AG09319 (cell line): ENCODE measurements at places on chromosomes 6 and 20.
A peak's percentile ranks its signal among the peaks of the same experiment; 100 is the strongest.

DNA sequence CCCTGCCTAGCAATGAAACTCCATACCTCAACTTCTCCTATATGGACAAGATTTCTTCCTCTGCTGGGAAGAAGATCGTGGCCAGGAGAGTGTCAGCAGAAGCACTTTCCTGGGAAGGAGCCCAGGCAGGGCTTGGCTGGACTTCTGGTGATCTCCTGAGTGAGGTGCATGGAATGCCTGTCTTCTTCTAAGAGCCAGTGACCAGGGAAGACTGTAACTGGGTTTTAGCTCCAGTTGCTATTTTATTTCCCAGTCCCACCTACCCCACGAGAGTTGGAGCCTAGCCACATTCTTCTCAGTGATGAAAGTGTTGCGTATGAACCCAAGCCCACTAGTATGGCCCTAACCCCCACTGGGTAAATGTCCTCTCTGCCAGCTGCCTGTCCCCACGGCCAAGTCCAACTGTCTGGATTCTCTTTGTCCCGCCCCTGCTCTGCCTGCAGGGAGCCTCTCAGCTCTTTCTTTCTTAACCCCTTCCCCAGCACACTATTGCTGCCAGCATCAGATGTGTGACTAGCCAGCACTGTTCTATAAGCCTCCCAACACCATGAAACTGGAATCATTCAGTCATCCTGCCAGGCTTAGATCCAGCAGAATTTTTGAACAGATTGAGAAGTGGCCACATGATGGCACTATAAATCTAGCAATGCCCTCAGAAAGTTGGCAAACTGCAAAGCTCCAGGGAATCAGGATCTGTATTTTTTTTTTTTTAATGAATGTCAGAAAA is 69.8 kb upstream of the FAM184A start:
- DNase-seq = peak; percentile 70

GRCh38 chr20:18567739-18568091 is 483 bp downstream of the SMIM26 start:
- no peak for DNase-seq

GRCh38 chr6:44224965-44225305 is 1.5 kb downstream of the SLC29A1 start:
- DNase-seq = no peak

- DNase-seq = no peak
Measured at GRCh38 chr20:50690650-50691572, at the start of gene RIPOR3. RIPOR3 (minus strand) TSS chr20:50691542; CDS start chr20:50691128, 414 bp downstream.

DNA sequence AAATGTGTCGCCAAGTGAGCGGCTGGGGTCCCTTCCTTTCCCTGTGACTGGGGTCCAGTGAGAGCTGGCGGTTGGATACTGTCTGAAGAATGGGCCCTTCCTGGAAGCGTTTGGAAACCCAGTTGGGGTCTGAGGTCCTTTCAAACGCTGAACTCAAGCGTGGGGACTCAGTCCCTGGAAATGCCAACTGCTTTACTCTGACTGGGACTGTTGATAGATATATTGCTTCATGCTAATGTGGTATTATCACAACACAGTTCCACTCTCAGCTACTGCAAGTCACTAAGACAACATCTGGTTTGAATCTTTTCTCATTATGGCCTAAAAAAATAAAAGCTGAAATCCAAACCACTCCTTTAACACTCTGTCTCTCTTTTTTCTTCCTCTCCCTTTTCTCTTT is 23.7 kb upstream of the PSMF1 start:
- peak; percentile 4 for DNase-seq

DNA sequence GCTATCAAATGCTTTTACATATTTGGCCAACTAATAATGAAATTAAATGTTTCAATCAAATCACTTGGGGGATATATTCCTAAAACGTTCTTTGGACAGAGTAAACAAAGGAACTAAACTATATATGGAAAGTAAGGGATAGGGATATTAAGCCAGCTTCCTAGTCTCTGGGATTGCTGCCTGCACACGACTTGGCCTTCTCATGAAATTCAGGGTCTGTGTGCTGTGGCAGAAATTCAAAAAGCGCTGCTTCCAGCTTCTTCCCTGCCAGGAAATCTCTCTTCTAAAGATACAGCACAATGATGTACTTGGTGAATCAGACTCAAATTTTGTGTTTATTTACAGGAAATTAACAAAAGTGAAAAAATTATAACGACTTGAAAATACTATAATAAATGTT is 206.3 kb upstream of the RAB32 start:
- no peak for DNase-seq

- DNase-seq = no peak
Measured at GRCh38 chr20:59016795-59017492, 2.3 kb upstream of the TUBB1 start.

DNA sequence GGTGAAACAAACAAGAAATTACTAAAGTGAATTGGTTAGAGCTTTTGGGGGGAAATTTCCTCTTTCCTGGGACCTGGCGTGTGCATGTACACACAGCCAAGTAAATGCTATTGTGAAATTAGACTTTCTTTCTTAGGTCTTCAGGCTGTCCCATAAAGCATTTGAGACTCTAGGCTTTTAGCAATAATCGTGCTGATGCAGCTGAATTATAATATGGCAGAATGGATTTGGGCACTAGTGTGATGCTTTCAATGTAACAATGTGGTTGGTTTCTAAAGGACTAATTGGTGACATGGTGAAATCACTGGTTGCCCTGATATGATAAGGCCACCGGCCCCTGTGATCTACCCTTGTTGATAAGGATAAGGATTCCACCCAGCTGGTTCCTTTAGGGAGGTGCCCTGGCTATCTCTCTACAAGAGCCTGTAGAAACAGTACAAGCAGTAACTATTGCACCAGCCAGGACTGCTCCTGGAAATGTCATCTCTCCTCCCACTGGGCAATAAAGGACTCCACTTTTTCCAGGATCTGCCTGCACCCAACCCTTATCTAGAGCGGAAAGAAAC is 164.1 kb downstream of the TFAP2A start:
- DNase-seq = no peak

- DNase-seq = no peak
Measured at GRCh38 chr6:130797061-130797460, 30.1 kb upstream of the SMLR1 start.

- DNase-seq = no peak
Measured at GRCh38 chr6:21912151-21912832, 318.7 kb downstream of the SOX4 start.

DNA sequence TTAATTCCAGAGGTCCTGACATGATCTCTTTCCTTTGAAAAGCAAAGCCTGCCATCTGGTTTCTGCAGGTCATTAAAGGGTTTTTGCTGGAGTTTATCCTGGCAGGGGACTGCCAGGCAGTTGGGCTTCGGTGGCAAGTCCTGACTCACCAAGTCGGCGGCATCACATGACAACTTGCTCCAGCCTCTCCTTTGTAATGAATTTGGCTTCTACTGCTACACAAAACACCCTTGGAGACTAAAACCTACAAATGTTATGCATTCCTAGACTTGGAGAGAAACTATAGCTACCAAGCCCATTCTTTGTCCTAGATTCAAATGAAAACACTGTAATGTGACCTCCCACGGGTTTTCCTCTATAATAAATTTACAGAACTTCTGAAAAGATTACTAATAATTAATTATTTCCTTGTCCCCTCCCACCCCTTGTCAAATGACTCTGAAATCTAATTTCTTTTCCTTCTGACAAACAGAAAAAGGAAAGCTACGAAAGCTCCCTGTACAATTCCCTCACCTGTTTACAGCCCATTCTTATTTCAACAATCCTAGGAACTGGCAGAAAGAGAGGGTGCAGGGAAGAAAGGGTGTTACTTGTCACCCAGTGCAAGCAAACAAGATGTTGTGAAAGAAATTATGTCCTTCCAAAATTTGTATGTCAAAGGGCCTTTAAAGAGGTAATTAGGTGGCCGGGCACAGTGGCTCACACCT is 62.9 kb downstream of the QRSL1 start:
- DNase-seq = no peak

GRCh38 chr20:57618764-57619050 is 1.5 kb downstream of the ZBP1 start:
- DNase-seq = no peak

- no peak for DNase-seq
Measured at GRCh38 chr6:53331678-53332077, 17.1 kb downstream of the ELOVL5 start.

DNA sequence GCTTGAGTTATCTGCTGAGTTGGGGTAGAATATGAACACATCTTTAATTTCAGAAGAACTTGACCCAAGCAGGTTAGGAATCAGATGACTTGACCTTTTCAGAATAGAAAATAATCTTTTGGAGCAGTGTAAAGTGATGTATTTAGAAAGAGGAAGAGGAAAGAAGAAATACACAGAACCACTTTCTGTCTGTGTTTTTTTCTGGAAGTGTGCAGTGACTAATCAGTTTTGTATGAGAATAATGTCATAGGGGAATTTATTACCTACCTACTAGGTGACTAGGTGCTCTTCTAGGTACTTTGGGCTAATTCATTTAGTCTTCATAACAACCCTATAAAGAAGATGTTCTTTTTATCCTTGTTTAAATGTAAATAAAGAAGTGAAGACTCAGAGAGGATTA is 3.0 kb downstream of the PPP1R14C start:
- no peak for DNase-seq

- DNase-seq = no peak
Measured at GRCh38 chr20:8153281-8153908, 21.3 kb downstream of the PLCB1 start.

DNA sequence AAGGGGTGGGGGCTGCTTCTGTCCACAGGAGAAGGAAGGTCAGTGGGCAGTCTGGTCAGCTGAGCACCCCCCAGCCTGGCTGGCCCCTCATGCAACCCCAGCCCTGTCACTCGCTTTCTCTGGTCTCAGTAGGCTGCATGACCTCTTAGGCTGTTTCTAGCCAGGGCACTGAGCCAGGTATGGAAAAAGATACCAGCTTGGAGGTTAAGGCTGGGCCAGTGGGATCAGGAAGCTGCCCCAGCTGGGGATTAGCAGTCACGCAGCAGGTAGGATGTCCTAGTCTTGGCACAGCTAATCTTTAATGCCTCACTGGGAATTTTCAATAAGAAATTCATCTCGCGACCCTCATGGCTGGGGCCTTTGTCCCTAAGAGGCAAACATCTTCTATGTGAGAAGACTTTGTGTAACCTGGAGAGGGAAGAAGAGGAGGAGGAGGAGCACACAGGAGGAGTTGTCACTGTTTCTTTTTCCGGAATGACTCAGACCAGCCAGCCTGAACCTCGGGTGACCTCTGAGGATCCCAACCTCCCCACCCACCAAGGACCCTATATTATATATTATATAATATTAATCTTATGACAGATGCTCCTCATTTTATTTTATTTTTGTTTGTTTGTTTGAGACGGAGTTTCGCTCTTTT is 2.4 kb upstream of the BPIFA2 start:
- DNase-seq = no peak

- DNase-seq = no peak
Measured at GRCh38 chr6:28207510-28208110, 17.5 kb upstream of the ZSCAN9 start.

DNA sequence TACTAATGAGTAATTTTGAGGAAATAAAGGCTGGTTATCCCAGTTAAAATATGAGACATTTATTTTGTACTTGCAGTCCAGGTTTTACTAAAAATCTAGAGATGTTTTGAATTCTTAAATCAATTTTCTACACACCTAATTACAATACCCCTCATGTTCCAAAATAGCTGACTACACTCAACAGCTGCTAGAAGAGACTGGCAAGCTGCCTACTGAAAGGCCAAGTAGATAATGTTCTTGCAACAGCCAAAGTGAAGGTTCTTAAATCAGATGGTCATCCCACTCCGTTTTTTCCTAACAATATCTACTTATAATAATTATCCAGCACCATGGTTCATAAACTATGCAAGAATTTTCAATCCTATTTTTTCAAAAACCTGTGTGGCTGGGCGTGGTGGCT is 69.0 kb downstream of the DTNBP1 start:
- no peak for DNase-seq

GRCh38 chr20:18191306-18191705 is 53.6 kb downstream of the KAT14 start:
- no peak for DNase-seq

- DNase-seq = no peak
Measured at GRCh38 chr20:15515691-15516090, 1057.6 kb downstream of the KIF16B start.

- no peak for DNase-seq
Measured at GRCh38 chr6:133553652-133554051, 312.5 kb downstream of the EYA4 start.

GRCh38 chr6:15358579-15359327 is 112.9 kb downstream of the JARID2 start:
- DNase-seq = no peak

- no peak for DNase-seq
Measured at GRCh38 chr6:169967687-169968086, 216.3 kb downstream of the ERMARD start.

DNA sequence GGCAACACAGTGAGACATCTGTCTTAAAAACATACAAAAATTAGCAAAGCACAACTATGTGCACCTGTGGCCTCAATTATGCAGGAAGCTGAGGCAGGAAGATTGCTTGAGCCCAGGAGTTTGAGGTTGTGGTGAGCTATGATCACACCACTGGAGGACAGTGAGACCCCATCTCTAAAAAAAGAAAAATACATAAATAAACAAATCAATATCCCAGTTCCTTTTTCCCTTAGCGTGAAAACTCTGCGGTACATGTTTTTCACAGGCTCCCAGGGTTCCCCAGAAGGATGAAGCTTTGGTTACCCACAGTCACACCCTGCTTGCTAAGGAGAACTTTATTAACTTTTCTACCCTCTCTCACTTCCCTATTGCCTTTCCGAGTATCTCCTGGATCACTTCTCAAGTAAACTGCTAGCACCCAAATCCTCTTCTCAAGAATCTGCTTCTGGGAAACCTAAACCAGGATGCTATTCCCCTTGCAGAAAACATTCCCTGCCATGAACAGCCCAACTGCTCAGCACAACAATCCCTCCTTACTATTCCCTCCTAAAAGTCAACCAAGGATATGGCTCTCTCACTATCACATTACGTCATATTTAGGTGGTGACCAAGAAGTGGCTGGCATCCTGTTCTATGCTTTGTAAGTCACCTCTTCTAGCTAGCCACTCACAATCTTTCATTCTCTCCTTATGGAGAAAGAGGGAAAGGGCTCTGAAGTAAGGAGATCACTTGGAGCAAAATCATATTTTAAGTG is 122.4 kb downstream of the IPCEF1 start:
- DNase-seq = no peak

DNA sequence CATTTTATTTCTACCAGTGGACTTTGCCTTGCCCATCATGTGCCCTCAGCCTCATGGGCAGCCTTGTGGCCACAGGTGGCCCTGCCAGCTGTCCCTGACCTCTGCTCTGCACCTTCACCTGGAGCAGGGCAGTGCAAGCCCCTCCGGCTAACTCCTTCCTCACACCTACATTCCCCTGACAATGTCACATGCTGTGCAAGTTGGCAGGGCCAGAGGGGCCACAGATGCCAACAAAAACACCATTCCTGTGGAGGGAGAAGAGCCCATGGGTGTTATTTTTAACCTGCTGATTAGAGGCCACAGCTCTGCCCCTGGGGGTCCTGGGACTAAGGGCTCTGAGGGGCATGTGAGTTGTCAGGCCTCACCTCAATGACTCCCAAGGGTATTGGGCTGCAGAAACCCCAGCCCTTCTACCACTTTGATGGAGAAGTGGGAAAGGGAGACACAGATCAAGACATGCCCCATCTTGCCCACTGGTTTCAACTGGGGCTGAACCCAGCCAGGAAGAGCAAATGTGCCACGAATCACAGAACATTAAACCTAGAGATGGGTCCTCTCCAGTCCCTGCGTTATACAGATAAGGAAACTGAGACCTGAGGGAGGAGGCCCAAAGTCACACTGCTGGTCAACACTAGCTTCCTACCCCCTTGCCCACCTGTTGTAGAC is 65.0 kb downstream of the MRPL14 start:
- DNase-seq = no peak

GRCh38 chr6:5713519-5713918 is 293.2 kb downstream of the NRN1 start:
- DNase-seq = no peak
